ENCODE measurements at places on chromosomes 2 and 18.

- DNase-seq, result no peak
These were observed 92.4 kb downstream of the COX7A2L start for GRCh38 chr2:42268528-42269151.

GRCh38 chr18:33914399-33914798 lies 310.3 kb downstream of the NOL4 start:
- no peak for DNase-seq

DNA sequence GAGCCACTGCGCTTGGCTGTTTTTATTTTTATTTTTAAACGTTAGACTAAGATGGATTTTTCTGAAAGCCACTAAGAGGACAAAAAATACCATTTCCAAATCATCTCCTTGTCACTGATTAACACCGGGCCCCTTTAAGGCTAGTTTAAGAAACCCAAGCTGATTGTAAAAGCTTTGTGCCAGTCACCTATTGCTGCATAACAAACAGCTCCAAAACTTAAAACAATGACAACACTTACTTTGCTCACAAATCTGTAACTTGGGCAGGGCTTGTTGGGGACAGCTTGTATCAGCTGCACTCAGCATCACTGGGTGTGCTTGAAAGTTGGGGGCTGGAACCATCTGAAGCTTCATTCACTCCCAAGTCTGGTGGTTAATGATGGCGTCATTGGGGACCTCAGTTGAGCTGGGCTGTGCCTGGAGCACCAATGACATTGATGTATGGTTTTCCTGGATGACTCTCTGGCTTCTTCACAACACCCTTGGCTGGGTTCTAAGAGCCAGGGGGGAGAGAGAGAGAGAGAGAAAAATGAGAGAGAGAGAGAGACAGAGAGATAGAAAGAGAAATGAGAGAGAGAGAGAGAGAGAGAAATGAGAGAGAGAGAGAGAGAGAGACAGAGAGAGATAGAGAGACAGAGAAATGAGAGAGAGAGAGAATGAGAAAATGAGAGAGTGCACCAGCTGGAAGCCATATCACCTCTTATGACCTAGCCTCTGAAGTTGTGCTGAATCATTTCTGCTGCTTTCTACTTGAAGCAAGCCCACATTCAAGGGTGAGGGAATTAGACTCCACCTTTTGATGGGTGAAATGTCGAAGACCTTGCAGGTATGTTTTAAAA lies 26.0 kb upstream of the ATG16L1 start:
- no peak for DNase-seq

DNA sequence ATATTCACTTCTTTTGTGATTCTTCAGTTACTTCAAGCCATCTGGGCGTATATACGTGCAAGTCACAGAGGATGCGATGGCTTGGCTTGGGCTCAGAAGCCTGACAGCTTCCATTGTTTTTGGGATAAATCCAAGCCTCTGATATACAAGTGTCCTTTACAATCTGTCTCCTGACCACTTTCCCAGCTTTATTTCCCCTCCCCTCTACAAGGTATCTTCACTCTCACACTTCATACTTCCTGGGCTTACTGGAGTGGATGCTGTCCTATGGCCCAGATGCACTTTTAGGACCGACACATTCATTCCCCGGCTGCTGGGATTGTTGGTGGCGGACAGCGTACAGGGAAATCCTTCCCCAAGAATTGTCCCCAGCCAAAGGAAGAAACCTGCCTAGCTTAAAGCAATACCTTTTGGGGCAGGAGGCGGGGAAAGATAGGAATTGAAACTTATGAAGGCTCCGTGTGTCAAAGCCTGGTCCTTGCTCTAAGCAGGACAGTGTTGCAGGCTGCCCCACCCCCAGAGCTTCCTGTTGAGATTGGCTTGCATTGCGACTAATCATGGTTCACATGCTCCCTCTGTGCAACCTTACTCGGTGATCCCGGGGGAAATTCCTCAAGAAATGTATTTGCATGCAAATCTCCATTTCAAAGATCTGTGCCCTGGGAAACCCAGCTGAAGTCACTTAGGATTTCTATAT lies 802.9 kb upstream of the ID2 start:
- no peak for DNase-seq

DNA sequence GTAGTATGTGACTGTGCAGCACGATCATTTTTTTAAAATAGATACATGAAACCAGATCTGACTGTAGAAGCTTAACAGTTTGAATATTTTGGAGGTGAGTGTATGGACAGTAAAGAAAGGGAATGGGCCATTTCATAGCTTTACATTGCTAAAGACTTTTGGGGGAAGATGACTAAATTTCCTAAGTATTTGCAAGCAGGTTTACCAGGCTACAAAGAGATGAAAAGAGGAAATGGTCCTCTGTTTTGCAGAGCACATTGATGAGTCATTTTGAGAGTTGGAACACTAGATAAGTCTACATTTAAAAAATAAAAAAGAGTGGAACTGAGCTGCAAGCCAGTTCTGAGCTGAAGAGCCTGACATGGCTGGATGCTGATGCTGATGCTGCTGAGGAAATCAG lies 115.7 kb upstream of the LRATD1 start:
- no peak for DNase-seq

DNA sequence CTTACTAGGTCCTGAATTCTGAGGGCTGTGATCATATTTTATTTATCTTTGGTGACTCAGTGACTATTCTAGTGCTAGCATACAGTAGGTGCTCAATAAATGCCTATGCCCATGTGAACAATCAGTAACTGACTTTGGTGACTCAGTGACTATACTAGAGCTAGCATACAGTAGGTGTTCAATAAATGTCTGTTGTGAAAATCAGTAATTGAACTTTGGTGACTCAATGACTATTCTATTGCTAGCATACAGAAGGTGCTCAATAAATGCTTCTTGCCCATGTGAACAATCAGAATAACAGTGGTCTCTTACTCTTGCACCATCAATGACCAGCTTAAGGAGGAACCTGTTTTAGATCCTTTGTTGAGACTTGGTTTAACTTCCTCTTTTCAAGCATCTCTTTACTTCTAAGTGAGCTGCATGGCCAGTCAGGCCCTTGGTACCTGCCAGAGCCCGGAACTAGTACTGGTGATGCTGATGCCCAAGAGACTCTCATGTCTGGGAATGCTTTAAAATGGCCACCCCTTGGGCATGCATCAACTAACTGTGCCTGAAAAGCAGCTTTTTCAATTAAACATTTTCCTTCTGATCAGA lies 214.9 kb upstream of the SPRED2 start:
- no peak for DNase-seq

DNA sequence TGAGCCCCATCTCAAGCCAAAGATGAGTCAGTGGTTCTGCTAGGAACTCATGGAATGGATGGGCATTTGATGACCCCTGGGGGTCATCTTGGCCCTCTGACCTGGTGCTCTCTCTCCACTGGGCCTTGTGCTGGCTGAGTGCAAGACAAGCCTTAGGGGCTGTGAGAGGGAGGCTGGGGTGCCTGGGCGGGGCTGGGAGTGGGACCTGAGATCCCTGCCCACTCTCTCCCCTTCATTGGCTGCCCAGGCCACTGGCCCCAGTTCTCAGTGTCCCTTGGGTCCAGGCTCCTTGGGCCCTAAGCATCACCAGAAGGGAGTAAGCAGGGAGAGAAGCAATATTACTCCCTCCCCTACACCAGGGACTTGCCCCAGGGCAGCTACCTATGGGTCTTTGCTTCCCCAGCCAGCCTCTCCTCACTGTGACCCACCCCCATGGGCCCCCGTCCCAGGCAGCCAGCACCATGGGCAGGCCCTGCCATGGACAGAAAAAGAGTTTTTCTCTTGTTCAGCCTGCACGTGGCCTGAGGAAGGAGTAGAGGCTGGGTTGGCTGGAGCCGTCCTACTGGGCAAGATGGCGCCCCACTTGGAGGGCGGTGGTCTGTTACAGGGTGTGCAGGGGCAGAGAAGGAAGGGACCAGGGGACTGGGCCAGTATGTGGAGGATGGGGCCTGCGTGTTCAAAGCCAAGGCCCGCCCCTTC lies 33.6 kb downstream of the ATOH8 start:
- DNase-seq, result no peak

DNA sequence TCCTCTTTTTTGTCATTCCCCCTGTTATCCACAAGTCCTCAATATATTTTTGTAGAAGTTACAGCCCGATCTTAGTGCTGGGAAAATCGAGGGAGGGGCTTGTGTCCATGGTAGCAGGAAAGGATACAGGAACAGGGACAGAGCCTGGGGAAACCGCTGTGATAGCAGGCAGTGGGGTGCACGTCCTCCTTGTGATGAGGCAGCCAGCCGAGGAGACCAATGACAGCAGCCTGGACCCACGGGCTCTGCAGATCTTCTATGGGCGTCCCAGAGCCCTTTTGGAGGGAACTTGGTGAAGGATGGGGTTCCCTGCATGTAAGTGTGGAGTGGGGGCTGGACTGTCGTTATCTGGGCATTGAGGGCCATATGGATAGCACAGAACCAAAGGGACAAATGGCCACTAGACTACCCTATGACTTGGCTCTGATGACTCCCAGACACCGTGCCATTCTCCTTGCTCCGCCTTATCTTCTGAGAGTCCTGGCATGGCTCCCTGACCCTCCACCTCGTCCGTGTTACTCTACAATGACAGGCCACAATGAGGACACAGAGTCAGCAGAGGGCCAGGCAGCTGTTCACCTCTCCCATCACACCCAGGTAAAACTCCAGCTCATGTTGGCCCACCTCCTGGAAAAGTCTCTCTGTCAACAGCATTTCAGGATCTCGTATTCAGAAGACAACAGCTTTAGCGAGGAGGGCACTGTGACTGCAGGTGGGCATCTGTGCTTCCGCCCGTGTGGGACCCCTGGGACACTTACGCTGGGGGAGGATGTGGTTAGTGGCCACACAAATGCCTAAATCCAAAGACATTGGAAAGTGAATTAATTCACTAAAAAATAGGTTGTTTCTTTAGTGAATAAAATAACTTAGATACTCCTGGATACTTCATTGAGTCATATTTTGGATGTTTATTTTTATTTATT lies 100.1 kb downstream of the VAPA start:
- DNase-seq, result no peak

DNA sequence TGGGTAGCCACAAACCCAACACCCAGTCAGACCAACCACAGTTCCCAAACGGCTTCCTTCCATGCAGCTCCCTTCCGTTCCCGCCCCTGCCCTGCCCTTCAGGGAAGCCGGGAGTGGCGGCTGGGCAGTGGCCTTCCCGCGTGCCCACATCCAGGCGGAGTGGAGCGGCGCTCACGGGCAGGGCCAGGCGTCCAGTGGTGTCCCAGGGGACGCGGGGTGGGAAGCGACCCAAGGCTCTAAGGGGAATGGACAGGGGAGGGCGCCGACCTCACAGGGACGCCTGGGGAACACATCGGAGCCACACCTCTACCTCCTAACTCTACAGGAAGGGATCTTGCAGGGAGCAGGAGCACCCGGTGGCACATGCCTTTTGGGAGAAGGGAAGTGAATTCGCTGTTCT lies 225.9 kb upstream of the MGAT5 start:
- DNase-seq, result no peak

DNA sequence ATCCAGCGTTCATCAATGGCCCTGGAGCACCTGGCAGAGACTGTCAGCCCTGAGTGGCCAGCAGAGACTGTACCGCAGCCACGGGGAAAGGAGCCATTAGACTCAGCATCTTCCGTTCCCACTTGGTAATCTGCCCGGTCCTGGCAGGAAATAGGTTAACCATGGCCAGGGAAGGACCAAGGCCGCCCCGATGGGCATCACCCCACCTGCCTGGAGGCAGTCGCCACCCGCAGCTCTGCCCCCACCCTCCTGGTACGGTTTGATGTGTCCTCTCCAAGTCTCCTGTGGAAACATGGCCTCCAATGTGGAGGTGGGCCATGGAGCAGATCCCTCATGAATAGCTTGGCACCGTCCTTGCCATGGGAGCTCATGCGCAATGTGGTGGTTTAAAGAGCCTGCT lies 75.3 kb downstream of the RTP5 start:
- DNase-seq, result no peak
